Fibroblast of skin of scalp (primary cell): ENCODE measurements at places on chromosomes 2 and 18.

DNA sequence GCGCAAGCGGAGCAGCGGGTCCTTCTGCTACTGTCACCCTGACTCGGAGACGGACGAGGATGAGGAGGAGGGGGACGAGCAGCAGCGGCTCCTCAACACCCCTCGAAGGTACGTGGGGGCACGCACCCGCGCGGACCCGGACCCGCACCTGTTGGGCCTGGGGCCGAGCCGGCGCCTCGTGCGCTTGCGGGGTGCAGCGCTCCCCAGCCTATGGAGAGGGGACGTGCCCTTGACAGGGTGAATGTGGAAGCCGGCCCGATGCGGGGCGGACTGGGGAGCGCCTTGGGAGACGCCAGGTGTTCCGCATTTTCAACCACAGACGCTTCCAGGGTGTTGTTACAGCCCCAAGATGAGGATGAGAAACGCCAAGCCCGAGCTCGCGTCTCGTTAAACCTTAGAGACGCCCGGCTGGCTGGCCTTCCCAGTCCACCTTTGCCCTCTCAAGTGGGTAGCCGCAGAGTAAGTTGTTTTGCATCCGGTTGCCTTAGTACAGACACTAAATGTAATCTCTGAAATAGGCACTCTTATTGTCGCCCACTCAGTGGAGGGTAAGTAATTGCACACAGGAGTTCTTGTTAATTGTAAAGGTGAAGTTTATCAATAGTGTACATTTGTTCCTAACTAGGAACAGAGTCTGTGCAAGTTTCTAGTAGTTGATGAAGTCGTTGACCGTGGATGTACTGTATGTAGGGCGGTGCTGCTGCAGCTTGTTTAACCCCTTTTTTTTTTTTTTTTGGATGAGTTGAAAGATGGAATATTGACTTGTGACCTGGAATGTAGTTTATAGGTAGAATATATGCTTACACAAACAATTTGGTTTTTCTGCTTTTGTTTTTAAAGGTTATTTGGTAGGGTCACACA is 815 bp downstream of the GMCL1 start:
- no peak for DNase-seq

GRCh38 chr2:25056098-25056821 is 14.4 kb downstream of the EFR3B start:
- no peak for DNase-seq

DNA sequence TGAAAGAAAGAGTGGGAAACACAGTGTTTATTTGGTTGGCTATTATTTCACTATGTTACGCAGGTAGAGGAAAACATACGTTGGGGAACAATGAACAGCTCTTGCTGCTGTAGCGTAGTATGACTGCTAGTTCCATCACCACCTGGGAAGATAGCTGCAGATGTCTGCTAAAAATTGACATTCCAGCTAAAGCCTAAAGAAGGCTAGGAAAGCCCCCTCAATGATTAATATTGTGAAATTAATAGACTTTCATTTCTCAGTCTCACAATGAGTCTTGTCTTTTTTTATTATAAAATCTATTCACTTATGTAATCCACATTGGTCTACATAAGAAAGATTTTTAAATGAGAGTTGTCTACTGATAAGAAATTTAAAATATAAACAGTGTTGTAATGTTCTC is 165.7 kb downstream of the CPS1 start:
- DNase-seq, result no peak

GRCh38 chr2:104733226-104733943 is 120.5 kb upstream of the POU3F3 start:
- no peak for DNase-seq

GRCh38 chr2:119283873-119284331 is 60.3 kb downstream of the STEAP3 start:
- DNase-seq, result peak; percentile 90

DNA sequence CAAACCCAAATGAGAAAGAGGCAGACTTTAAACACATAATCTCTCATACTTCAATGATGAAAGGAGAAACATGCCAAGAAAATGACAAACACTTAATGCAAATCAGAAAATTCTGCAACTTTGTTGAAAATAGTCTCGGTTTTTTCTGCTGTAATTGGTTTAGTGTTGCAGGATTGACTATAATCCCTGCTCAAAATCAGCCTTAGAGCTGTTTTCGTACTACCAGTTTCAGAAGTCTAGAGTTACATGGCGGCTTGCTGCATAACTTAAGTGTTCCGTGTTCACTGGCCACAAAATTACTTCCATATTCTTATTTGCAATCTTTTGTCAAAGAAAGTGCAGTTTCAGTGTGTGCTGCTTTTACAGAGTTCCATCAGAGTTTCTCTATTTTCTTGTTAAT is 48.9 kb upstream of the ITGAV start:
- peak; percentile 78 for DNase-seq

DNA sequence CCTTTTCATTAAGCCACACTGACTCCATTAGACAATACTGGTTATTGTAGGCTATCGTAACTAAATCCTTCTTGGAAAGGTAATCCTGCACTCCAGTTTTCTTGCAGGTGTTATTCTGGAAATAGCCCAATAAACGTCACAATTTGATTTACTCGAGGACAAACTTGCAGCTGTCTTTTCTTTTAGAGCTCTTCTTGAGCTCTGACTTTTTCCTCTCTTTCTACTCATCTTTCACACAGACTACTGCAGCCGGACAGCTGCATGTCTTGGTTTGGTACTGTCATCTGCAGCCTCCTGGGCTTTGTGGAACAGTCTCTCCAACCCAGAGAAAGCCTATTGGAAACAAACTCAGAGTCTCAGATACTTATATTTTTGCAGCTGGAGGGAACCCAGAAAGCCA is 23.0 kb upstream of the MSGN1 start:
- no peak for DNase-seq

- no peak for DNase-seq
Observed at GRCh38 chr2:119706221-119706620, 27.2 kb downstream of the TMEM177 start.

DNA sequence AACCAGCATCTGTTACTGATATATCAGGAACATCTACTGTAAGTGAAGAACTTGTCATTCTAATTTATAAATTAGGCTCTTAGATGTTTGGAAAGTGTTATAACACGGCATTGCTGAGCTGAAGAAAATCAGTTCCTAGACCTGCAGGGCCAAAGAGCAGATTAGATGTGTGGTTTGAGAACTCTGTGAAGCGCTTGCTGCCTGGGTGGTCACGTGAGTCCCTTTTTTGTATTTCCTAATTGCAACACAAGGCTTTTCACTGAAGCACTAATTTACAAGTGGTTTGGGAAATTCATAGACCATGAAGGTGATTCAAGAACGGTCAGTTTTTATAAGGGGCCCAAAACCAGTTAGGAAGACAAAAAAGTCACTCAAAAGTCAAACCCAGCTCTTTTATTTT is 106.9 kb upstream of the SP3 start:
- no peak for DNase-seq

GRCh38 chr2:217382794-217383193 is 522.9 kb upstream of the TNP1 start:
- DNase-seq, result no peak

GRCh38 chr2:3098231-3098630 is 279.4 kb downstream of the EIPR1 start:
- no peak for DNase-seq

GRCh38 chr2:162490761-162491470 is 147.0 kb downstream of the GCA start:
- no peak for DNase-seq

DNA sequence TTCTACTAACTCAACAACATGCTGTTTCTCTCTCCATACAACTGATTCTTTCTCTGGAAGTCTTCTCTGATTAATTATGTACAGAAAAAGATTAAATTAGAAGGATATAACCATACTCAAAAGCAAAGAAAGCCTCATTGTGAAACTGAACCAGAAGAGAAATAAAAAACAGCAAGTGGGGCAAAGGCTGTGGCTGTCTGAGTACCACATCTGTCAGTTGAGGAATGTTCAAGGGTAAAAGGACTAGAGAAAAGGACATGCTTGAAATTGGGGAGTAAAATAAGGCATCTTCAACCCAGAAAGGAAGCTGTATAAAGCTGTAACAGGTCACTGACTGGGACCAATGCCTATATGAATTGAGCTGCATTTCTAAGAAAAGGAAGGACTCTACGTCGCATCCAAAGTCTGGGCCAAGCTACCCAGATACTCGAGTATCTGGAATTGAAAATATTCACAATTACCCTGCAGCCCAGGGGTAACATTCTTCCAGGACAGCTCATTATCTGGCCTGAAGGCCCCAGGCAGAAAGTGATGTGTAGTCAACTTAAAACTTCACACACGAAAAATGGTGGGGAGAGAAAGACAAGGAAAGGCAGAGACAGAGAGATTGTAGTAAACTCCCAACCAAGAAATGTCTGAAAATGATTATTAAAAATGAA is 356.0 kb upstream of the GALNT5 start:
- peak; percentile 65 for DNase-seq

DNA sequence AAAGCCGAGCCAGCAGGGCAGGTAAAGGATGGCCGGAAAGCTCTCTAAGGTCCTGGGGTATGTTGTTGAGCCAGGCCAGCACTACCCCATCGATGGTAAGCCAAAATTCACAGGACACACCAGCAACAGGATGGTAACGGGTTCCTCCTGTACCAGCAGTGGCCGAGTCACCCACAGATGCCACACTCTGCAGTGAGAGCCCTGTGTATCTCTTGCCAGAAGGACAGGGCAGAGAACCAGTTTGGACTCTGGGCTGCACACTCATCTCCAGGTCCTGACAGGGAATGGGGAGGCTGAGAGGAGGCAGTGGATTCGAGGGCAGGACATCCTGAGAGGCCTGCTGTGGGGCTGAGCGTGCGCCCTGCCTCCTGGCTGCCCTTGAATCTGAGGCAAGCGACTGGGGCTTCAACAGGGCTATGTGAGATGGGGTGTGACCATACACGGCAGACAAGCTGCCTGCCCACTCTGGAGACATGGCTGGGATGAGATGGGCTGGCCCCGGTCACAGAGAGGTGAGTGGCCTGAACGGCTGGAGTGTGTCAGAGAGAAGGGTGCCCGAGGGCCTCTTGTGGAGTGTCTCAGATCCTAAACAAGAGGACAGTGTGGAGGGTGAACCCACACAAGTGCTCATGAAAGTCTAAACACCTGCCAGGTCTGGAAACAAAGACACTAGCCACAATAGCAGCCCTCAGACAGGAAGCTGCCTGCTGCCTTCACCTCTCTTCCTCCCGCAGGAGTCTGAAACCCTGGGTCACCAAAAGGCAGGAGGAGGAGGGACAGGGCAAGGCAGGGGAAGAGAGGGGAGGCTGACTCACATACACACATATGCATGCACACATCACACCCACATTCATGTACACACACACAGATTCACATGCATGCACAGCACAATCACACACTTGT is 182.3 kb downstream of the LOXHD1 start:
- DNase-seq, result no peak

DNA sequence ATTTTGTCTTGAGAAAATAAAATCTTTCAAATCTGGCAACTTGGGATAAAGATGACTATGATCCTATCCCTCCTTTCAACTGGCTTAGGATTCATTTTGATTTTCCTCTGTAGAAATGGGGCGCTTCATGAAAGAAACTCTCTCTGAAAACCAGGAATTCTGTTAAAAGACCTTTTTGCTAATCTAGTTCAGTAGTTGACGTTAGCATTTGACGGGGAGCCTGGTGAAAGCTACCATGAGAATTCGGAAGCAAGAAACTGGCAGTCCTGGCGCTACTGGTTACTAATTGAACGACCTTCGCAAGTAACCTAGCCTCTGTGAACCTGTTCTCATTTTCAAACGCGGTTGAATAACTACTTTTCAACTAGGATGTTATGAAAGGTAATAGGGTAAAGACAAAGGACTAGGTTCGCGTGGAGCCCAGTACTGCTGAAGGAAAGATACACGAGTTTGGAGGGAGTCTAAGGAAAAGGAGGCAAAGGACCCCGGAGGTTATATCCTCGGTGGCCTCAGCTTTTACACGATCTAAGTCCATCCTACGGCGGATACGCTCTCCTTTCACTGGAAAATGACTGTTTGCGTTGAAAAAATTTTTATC is 604 bp upstream of the STK11IP start:
- DNase-seq, result no peak
